ENCODE measurements at places on chromosomes 13 and 19. TPM values are rescaled to one million over a fixed set of nuclear protein-coding genes. Genes with fewer than 3 reads are reported as not detected.

The C3 gene
- 7.0 TPM for total RNA-seq

The KLHL1 gene
- total RNA-seq: not detected

The PLK5 gene
- not detected for total RNA-seq

DNA sequence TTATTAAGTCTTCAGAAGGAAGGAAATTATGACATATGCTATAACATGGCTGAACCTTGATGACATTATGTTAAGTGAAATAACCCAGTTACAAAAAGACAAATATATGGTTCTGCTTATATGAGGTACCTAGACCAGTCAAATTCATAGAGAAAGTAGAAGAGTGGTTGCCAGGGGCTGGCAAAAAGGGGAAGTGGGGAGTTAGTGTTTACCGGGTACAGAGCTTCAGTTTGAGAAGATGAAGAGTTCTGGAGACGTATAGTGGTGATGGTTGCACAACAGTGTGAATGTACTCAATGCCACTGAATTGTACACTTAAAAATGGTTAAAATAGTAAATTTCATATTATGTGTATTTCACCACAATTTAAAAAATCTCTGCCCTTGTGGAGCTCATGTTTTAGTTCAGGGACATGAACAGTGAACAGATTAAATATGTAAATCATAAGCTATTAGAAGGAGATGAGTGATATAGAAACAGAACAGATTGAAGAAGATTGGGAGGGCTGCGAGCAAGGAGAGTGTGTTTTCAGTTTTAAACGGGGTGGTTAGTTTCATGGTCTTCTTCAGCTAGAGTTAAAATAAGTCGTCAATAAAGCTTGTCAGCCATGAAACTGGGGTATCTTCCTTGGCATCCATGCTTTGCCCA, 355.2 kb downstream of the KCNRG start:
- H3K4me3 ChIP-seq: no peak overlapping the region
- H3K27me3 ChIP-seq: no peaks in the 10 kb centered on the region
- DNase-seq: no peak
- H3K36me3 ChIP-seq: no peaks in the 10 kb centered on the region
- H3K27ac ChIP-seq: no peak overlapping the region
- H3K4me1 ChIP-seq: no peaks in the 10 kb centered on the region

GRCh38 chr19:9165261-9165660, 13.5 kb upstream of the OR7D2 start:
- no peak for DNase-seq
- peaks cover 32% of the 10 kb centered on the region for H3K36me3 ChIP-seq
- H3K4me3 ChIP-seq: no peak overlapping the region
- no peak overlapping the region for H3K27ac ChIP-seq

DNA sequence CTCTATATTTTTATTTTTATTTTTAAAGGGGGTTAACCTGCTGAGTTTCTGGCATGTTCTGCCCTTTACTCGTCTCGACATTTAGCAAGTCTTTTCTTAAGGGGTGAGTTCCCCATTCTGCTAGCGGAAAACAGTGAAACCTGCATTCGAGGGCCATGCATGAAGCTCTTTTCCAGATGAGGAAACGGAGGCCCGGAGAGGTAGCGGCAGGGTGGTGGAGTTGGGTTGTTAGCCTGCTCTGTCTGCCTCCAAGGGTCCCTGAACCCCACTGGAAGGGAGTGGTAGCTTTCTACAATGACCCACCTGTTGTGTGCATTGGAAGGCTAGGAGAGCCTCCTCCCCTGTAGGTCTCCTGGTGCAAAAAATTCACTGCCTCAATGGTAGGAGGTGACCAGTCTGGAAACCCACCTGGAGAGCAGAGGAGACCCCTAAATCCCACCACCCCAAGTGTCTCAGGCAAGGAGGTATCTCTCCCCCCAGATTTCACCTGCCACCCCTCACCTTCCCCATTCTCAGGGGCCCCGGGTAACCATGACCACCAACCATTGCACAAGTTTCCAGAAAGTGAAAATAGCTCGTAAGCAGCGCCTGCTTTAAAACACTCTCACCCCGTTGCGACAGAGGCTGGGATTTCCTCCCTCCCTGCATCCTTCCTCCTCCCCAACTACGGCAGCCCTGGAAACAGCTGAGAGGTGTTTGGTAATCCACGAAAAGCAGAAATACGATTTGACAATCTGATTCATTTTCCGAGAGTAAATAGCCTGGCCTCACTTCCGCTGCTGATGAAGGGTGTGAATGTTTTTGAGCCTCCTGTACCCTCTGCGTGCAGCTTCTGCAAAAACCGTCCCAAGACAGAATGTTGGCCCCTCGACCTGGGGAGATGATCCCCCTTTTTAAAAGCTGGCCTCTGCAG, 3.5 kb downstream of the KLF2 start:
- peaks cover 43% of the 10 kb centered on the region for H3K4me1 ChIP-seq
- H3K27me3 ChIP-seq: no peaks in the 10 kb centered on the region
- H3K27ac ChIP-seq: no peak overlapping the region

The LRRC8E gene
- total RNA-seq: 18.1 TPM

The ALKBH6 gene
- total RNA-seq: 28.6 TPM

The ZSCAN18 gene
- 0.12 TPM for total RNA-seq

The SRRM5 gene
- not detected for total RNA-seq

- H3K4me3 ChIP-seq: no peak overlapping the region
- H3K4me1 ChIP-seq: no peaks in the 10 kb centered on the region
- DNase-seq: no peak
- no peaks in the 10 kb centered on the region for H3K36me3 ChIP-seq
- H3K27ac ChIP-seq: no peak overlapping the region
These were observed 492.0 kb downstream of the FGF9 start for GRCh38 chr13:22162889-22163288.

DNA sequence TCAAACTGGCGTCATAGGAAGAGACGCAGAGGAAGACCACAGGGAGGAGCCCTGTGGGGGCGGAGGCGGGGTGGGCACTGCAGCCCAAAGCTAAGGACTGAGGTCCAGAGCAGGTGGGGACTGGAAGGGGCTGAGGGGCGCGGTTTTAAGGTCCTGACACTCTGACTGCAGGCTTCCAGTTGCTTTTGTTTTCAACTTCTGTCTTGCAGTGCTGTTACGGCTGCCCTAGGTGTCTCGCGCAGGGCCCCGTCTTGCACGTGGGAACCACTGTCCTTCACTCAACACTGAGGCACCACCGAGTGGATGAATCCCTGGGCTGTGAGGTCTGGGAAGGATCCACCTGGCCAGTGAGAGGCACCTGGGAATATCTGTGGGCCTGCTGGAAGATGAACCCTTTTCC, 76.0 kb downstream of the TEX29 start:
- H3K4me3 ChIP-seq: no peak overlapping the region
- no peaks in the 10 kb centered on the region for H3K27me3 ChIP-seq
- no peaks in the 10 kb centered on the region for H3K36me3 ChIP-seq

DNA sequence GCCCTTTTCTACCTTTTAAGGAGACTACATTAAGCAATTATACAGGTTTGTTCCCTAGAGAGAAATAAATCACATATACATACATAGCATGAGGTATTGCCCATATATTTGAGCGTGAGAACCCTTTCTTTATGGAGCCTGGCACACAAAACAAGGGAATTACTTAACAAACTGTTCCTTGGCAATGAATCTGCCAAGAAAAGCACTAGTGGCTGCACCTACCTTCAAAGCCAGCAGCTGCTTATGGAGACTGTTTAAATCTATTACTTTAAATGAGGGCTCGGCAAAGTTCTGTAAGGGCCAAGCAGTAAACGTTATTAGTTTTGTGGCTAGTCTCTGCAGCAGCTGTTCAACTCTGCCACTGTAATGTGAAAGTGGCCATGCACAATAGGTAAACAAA, 7.0 kb downstream of the RFX1 start:
- no peak for DNase-seq
- H3K27me3 ChIP-seq: no peaks in the 10 kb centered on the region
- no peak overlapping the region for H3K27ac ChIP-seq
- no peak overlapping the region for H3K4me3 ChIP-seq
- H3K36me3 ChIP-seq: no peaks in the 10 kb centered on the region
- H3K4me1 ChIP-seq: no peaks in the 10 kb centered on the region

- peak within 1 kb of the TSS; percentile 54 for H3K4me3 ChIP-seq
- no peak within 1 kb of the TSS for H3K27ac ChIP-seq
- no peaks in the 10 kb centered on the region for H3K36me3 ChIP-seq
- peaks cover 26% of the 10 kb centered on the region for H3K4me1 ChIP-seq
- DNase-seq: no peak
These were observed at the start of gene ATP12A for GRCh38 chr13:24680258-24680920. ATP12A (plus strand) TSS chr13:24680408; CDS start chr13:24680744, 336 bp downstream.

DNA sequence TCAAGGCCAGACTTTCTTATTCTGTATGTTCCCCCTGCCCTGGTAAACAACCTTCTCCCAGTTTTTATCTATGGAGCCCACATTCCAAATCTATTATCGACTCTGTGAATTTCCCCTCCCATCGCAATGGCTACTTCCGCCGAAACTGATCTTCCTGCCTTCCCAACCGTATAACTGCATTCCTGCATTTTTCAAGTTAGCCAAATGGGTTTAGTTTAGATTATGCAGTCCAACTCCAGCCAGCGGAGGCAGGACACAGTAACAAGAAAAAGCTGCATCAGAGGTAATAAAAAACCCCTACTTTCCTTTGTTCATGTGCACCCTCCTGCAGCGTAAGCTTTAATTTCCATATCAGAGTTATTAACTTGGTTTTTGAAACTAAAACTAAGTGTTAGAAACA, 112.2 kb upstream of the ZNF91 start:
- H3K4me3 ChIP-seq: no peak overlapping the region
- H3K27me3 ChIP-seq: no peaks in the 10 kb centered on the region
- no peak overlapping the region for H3K27ac ChIP-seq
- no peak for DNase-seq

The MYCBP2 gene
- total RNA-seq: 48.5 TPM

The CATSPERD gene
- total RNA-seq: not detected

DNA sequence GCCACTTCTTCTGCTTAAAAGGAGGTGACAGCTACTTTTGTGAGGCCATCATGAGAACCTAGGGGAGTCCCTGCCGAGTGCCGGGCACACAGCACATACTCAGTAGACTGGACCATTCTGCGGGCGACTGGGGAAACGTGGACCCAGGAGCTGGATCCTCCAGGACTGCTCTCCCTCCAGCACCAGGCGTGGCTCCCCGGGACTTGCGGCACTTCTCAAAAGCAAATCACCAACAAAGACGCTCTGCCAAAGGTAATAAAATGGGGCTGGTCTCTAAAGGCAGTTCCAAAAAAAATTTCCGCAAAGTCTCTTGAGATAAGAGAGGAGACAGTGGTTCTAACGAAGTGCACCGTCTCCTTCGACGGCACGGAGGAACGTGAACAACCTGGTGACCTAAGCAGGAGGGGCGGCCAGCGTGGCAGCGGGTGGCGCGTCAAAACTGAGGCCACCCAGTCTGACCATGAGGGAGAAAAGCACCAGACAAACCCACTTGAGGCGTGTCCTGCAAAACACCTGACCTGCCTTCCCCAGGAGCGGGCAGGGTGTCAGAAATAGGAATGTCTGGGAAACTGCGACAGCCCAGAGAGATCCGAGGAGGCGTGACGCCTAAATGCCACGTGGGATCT, 1.4 kb upstream of the TMPRSS9 start:
- DNase-seq: no peak
- H3K27me3 ChIP-seq: peaks cover 4% of the 10 kb centered on the region
- H3K4me1 ChIP-seq: no peaks in the 10 kb centered on the region
- H3K36me3 ChIP-seq: no peaks in the 10 kb centered on the region

The ZNF497 gene
- 5.1 TPM for total RNA-seq

- no peak overlapping the region for H3K4me3 ChIP-seq
- DNase-seq: no peak
- no peaks in the 10 kb centered on the region for H3K27me3 ChIP-seq
These were observed 85.3 kb upstream of the FRY start for GRCh38 chr13:31946091-31946770.

The PEAK3 gene
- total RNA-seq: not detected

DNA sequence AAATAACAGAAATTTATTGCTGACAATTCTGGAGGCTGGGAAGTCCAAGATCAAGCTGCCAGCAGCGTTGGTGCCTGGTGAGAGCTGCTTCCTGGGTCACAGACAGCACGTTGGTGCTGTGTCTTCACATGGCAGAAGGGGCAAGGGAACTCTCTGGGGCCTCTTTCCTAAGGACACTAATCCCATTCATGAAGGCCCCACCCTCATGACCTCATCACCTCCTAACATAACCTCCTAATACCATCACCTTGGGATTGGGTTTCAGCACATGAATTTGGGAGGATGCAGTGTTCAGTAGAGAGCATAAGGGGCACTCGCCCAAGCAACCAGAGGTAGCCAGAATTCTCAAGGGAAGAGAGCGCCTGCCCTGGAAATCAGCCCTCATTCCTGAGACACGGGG, 15.7 kb downstream of the TMEM150B start:
- H3K4me1 ChIP-seq: no peaks in the 10 kb centered on the region
- H3K36me3 ChIP-seq: peaks cover 5% of the 10 kb centered on the region
- no peaks in the 10 kb centered on the region for H3K27me3 ChIP-seq
- no peak for DNase-seq

DNA sequence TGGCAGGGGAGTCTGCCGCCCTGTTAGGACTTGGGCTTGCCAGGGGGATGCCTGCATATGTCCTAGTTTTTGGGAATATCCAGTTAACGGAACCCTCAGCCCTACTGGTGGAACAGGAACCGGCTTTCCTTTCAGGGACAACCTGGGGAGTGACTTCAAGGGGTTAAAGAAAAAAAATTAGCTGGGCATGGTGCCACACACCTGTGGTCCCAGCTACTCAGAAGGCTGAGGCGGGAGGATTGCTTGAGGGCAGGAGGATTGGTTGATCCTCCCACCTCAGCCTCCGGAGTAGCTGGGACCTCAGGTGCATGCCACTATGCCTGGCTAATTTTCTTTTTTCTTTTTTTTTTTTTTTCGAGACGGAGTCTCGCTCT, 22.5 kb downstream of the LDLR start:
- no peak for DNase-seq
- H3K27me3 ChIP-seq: no peaks in the 10 kb centered on the region
- no peaks in the 10 kb centered on the region for H3K4me1 ChIP-seq
- H3K27ac ChIP-seq: no peak overlapping the region
- no peak overlapping the region for H3K4me3 ChIP-seq
- H3K36me3 ChIP-seq: peaks cover 72% of the 10 kb centered on the region

The TMEM221 gene
- total RNA-seq: 3.4 TPM

DNA sequence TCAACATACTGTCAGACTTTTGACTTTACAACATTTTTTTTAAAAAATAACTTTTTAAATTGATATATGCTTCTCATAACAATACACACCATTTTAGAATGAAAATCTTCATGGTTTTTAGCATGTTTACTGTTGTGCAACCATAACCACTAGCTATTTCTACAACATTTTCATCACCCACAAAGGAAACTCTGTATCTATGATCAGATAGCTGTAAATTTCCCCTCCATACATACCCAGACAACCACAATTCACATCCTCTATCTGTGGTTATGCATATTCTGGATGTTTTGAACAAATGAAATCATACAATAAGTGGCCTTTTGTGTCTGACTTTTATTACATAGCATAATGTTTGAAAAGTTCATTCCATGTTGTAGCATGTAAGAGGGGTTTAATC, 1666.0 kb downstream of the EFNB2 start:
- no peak for DNase-seq
- no peak overlapping the region for H3K4me3 ChIP-seq
- no peaks in the 10 kb centered on the region for H3K4me1 ChIP-seq
- H3K27me3 ChIP-seq: no peaks in the 10 kb centered on the region
- H3K36me3 ChIP-seq: no peaks in the 10 kb centered on the region

Measured in HCT116 (cell line).